ENCODE measurements at places on chromosomes 4 and X.

- no peak for DNase-seq
Measured at GRCh38 chrX:6283826-6284225, 55.2 kb upstream of the NLGN4X start.

DNA sequence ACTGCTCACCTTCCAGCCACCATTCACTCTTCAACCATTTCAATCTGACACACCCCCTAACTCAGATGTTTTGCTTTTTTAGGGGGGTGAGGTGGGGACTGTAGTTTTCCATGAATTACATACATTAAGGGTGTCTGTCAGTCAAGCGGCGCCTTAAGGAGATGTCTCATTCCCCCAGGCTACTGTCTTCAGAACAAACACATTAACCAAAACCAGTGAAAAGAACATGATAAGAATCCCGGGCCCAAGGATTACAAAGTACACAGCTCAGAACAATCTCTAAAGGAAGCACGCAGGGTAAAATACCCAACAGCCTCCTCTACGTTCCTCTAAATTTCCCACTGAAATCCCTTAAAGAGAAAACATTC, 62.5 kb upstream of the IRF2 start:
- peak; percentile 58 for DNase-seq

- DNase-seq, result no peak
Measured at GRCh38 chr4:9969526-9970398, 51.5 kb downstream of the SLC2A9 start.

- DNase-seq, result no peak
Measured at GRCh38 chrX:133849676-133850075, 135.7 kb downstream of the GPC3 start.

- no peak for DNase-seq
Measured at GRCh38 chrX:51053741-51054140, 143.2 kb downstream of the BMP15 start.

DNA sequence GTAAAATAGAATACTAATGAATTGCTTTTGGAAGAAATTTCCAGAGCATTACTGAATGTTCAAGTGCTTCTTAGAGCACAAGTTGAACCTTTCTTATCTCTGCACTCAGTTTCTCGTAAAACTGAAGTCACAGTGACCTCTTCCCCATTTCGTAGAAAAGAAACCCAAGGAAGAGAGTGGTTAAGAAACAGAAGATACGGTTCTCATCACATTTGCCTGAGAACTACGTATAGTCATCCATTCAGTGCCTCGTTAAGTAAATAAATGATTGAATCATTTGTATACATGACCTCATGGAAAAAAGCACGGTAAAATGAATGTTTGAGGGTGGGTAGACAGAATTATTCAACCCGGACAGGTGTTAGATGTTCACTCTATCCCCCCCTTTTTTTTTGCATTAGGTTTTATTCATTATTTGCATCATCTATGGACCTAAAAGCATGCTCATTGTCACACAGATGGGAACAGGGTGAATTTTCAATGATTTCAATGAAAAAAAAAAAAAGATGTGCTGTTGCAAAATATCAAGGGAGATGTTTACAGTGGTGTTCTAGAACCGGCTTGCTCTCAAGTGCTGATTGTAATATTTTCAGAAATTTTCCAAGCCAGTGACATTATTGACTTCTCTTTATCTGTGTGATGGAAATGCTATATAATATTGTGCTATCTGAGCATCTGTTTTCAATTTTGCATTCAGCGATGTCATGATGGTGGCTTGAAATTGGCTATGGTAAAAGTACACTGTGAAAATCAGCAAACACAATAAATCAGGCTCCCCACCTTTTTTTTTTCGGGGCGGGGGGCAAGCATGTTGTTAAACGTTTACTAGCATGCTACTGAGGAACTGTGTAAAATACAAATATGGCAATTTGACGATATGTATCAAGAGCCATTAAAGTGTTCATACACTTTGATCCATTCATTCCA, 4.3 kb downstream of the RHOH start:
- no peak for DNase-seq

DNA sequence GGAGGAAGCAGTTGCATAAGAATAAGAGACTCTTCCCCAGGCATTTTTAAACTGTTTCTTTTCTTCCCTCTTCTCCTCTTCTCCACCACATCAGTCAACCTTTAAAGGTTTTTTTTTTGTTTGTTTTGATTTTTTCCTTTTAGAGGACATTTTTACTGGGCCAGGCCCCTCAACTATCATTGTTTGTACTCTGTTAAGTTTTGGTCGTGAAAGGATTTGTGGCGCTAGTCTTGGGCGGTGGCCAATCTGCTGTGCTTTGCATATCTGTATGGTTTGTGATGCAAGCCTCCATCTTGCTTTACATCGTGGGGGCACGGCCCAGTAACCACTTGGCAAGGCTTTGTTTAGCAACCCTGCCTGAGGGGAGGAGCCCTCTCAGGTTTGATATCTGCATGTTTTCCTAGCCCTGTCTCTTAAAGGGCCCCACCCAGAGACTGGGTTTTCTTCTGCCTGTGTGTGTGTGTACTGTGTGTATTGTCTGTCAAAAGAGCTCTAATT, 101.9 kb upstream of the SLITRK2 start:
- no peak for DNase-seq

GRCh38 chr4:112156553-112156952, 11.3 kb downstream of the FAM241A start:
- no peak for DNase-seq

DNA sequence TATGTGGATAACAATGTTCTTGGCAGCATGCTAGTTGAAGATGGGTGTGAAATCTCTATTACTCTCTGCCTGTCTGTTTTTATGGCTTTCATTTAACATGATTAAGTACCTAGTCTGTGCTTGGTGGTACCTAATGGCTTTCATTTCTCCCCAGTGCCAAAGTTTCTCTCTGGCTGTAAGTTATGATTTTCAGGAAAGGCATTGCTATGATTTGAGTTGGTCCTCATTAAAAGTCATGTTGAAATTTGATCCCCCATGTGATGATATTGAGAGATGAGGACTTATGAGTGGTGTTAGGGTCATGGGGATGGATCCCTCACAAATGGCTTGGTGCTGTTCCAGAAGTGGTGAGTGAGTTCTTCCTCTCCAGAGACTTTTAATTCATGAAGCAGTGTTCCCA, 162.4 kb upstream of the IL15 start:
- DNase-seq, result no peak

DNA sequence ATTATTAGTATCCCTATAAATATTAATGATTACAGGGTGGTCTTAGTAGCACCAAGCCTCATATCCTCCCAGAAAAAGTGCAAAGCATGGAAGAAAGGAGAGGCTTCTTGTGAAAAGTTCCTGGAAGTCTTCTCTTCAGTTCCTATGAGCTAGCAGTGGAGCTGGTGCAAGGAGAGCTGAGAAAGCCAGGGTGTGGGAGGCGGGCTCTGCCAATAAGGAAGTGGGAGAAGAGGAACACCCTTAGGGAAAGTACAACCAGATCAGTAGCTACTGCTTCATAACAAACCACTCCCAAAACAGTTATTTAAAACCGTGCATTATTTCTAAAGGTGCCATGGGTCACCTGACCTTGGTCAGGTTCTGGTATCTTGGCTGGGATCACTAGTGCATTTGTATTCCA, 72.4 kb downstream of the MAP9 start:
- DNase-seq, result no peak

GRCh38 chr4:156946516-156947424, 24.8 kb downstream of the PDGFC start:
- peak; percentile 62 for DNase-seq

- no peak for DNase-seq
Measured at GRCh38 chr4:173405840-173406606, 7.1 kb upstream of the SCRG1 start.

- DNase-seq, result no peak
Measured at GRCh38 chr4:80462621-80463091, 127.1 kb downstream of the CFAP299 start.

DNA sequence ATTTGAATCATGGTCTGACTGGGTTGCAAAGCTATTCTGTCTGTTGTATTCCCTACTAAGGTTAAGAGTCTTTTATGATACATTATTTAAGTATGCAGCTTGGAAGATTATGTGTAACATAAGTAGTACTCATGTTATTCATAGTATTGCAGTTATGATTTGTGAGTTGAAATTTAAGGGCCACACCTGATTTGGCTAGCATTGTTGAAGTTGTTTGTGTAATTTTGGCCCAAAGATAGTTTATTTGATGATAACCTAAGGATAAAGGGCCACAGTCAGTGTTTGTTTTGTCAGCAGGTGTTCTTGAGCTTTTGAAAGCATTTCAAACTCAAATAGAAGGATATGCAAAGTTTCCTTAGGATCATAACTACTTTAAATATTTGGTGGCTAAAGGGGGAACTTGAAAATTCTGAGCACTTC, 38.9 kb downstream of the NUDT9 start:
- no peak for DNase-seq

GRCh38 chr4:23369331-23369730, 520.5 kb downstream of the PPARGC1A start:
- DNase-seq, result no peak

DNA sequence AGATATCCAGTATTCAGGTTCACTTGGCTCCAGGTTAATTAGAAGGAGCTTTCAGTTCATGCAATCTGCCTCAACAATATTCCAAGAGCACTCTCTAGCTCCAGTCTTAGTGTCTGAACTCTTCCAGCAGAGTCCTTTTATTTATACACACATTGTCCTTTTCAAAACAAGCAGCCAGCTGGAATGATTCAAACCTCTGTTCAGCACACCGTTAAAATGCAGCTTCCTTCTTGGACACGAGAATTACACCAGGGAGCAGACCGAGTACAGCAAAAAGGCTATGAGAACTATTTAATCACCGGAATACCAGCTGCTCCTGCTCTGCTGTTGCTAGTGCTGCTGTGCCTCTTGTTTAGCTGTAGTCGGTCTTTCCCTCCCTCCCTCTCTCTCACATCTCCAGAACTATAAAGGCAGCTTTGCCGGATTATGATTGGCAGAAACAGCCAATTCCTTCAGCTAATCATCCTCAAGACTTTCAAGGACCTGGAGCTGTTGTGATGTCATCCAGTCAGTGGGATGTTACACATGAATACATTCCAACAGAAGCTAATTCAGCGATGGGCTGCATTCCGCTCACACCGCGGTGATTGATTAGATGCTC, at the start of gene NDST4:
Gene NDST4 (minus strand): TSS at position 115 of the 601 bp plus-strand sequence. CDS start 36,584 bp downstream, outside the sequence.
- DNase-seq, result peak; percentile 68

DNA sequence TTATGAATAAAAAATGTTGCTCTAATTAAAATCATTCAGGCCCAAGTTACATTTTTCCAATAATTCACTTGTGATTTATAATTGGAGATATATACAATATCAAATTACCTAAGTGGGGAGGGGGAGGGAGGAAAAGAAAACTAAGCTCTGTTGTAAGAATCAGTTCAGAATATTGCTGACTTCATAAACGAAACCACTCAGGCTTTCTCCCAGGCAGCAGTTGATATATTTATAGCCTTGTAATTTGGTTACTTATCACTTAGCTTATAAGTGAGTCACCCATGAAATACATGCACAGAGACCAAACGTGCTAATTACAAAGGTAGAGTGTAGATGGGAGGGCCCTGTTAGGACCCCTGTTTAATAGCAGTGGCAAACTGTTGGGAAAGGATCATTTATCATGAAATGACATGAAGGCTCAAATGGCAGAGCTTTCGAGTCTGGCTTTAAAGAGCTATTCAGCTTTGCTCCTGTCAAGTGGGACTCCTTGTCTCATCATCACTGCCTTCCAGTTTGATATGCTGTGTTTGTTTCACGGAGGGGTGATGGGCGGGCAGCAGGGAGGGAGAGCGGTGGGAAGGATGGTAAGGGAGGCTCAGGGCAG, 105.6 kb upstream of the PGRMC2 start:
- DNase-seq, result no peak

DNA sequence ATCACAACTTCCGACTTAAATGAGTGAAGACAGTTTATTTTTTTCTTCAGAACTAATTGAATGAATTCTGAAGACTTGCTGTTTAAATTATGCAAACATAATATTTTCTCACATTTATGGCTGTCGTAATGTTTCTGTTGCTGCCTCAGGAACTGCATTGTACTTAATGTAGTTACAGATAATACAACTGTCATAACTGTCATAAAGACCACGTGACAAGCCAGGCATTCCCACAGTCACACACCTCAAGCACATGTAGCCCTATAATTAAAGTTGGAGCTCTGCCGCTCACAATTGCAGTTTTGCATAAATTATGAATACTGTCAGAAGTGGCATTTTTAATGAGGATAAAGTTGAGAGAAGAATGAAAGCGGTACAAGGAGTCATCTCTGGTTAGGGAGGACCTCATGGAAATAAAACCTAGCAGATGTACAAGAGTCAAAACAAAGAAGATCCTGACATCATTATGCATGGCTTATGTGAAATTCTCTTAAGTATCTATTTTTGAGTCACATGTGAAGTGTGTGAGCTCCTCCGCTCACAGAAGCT, 38.5 kb upstream of the GALNTL6 start:
- DNase-seq, result no peak

DNA sequence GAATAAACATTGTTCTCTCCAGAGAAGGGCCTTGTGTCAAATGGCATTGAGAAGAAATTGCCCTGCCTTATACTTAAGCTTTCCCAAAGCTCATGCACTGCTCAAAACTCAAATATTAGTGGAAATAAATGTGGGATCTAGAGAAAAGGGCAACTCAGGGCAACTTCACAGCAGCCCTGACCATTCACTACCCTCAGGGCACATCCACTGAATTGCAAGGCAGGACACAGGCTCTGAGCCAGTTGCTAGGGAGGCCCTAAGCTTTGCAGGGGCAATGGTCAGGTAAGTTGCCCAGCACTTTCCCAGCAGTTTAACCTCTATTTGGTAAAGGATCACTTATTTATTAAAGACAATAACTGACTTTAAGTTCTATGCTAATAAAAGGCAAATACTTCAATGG, 255.3 kb upstream of the TEX13A start:
- DNase-seq, result peak; percentile 73

- no peak for DNase-seq
Measured at GRCh38 chr4:113474017-113474416, 287.5 kb downstream of the CAMK2D start.

- DNase-seq, result no peak
Measured at GRCh38 chrX:44890247-44890646, 17.3 kb downstream of the KDM6A start.

DNA sequence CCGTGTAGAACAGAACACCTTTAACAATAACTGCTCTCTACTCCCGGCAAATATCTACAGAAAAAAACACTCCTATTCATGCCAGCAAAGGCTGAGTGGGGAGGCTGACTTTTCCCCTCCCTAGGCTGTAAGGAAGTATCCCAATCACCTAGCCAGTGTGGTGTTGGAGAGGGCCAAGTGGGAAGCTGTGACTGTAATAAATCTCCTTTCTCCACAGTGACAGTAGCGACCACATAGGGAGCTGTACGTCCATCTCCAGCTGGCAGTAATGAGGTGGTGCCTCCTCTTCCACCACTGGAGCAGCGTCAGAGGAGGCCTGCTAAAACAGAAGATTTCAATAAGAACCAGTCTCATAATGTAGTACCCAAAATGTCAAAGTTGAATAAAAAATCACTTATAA, 47.9 kb upstream of the PLAC1 start:
- DNase-seq, result no peak

DNA sequence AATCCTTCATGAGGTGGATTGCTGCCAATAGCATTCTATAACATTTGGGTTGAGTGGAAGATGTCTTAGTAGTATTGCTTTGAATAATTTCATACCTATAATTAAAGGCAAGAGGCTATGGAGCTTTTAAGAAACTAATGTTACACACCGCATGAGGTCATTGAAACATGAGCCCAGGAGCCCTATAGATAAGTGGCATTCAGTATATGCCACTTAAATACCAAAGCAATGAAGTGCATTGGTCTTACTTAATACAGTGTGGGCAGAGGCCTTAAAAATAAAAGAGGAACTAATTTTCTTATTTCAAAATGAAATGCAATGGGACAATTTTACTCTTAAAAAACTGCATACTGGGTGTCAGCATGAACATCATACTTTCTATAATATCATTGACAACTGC, 47.5 kb downstream of the SPATA18 start:
- DNase-seq, result no peak

GRCh38 chr4:67052814-67053675, 492.3 kb downstream of the CENPC start:
- no peak for DNase-seq

Measured in islet precursor cell (in vitro differentiated cells).